ENCODE measurements at places on chromosomes 7 and 10. TPM values are rescaled to one million over a fixed set of nuclear protein-coding genes. Genes with fewer than 3 reads are reported as not detected.

- no peaks in the 10 kb centered on the region for H3K36me3 ChIP-seq
- DNase-seq = no peak
- no peaks in the 10 kb centered on the region for H3K4me1 ChIP-seq
- no peaks in the 10 kb centered on the region for H3K27me3 ChIP-seq
- H3K27ac ChIP-seq = no peak overlapping the region
These were observed 34.1 kb downstream of the SH2B2 start for GRCh38 chr7:102320601-102321350.

The CALD1 gene
- polyA plus RNA-seq = 135 TPM

The BLNK gene
- 0.62 TPM for polyA plus RNA-seq

- peaks cover 13% of the 10 kb centered on the region for H3K4me1 ChIP-seq
- no peaks in the 10 kb centered on the region for H3K27me3 ChIP-seq
- no peak for DNase-seq
- H3K27ac ChIP-seq = no peak overlapping the region
- no peak overlapping the region for H3K4me3 ChIP-seq
These were observed 6.1 kb downstream of the CYP2W1 start for GRCh38 chr7:988963-989529.

GRCh38 chr10:128065881-128066534 lies 60.2 kb downstream of the MKI67 start:
- no peak for DNase-seq
- no peak overlapping the region for H3K27ac ChIP-seq
- H3K4me1 ChIP-seq = peaks cover 33% of the 10 kb centered on the region
- no peaks in the 10 kb centered on the region for H3K27me3 ChIP-seq
- no peaks in the 10 kb centered on the region for H3K36me3 ChIP-seq

- H3K4me1 ChIP-seq = no peaks in the 10 kb centered on the region
- peak; percentile 83 for DNase-seq
- H3K4me3 ChIP-seq = no peak overlapping the region
- peaks cover 7% of the 10 kb centered on the region for H3K27me3 ChIP-seq
These were observed 3.7 kb downstream of the STX1A start for GRCh38 chr7:73715648-73716317.

Measured in cardiac muscle cell (in vitro differentiated cells and primary cell).